ENCODE measurements at places on chromosomes 5 and 9. TPM values are rescaled to one million over a fixed set of nuclear protein-coding genes. Genes with fewer than 3 reads are reported as not detected.

Gene IRX1
- polyA plus RNA-seq: not detected

Gene SLC25A48
- not detected for polyA plus RNA-seq

Gene IFNA16
- not detected for polyA plus RNA-seq

Gene EQTN
- 0.35 TPM for polyA plus RNA-seq

Gene SPATA31A3
- polyA plus RNA-seq: not detected

Gene POMT1
- 5.1 TPM for polyA plus RNA-seq

Gene HSDL2
- 20.5 TPM for polyA plus RNA-seq

Gene HSPB3
- polyA plus RNA-seq: not detected

Gene ADCY2
- not detected for polyA plus RNA-seq

Gene PMPCA
- polyA plus RNA-seq: 35.0 TPM

Gene FBP2
- not detected for polyA plus RNA-seq

Gene MLANA
- polyA plus RNA-seq: not detected
